ENCODE measurements at places on chromosomes 3 and 15.

- DNase-seq, result no peak
Observed at GRCh38 chr3:79898907-79899306, 131.1 kb upstream of the ROBO1 start.

GRCh38 chr3:122415104-122415744 is 638 bp downstream of the WDR5B start:
- DNase-seq, result no peak

DNA sequence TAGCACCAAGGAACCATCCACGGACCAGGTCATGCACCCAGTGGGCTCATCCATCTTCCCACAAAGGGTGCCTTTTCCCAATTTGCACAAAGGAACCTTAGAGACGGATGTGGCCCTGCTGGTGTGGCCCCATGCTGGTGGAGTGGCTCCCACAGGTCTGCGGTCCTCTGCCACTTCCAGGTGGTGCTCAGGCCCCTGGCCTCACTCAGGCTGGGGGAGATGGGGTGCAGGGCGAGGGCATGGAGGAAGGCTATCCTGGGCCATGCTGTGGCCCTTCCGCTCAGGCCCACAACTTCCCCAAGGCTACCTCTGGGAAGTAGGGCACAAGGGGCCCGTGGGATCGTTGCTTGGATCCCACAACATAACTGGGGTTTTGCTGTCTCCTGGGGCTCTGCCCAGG is 5.2 kb upstream of the SYNM start:
- no peak for DNase-seq

- DNase-seq, result no peak
Observed at GRCh38 chr3:8164145-8164544, 337.5 kb upstream of the LMCD1 start.

- no peak for DNase-seq
Observed at GRCh38 chr3:197339841-197340520, 41.6 kb upstream of the DLG1 start.

GRCh38 chr15:25339431-25339830 is 99.4 kb downstream of the UBE3A start:
- no peak for DNase-seq

DNA sequence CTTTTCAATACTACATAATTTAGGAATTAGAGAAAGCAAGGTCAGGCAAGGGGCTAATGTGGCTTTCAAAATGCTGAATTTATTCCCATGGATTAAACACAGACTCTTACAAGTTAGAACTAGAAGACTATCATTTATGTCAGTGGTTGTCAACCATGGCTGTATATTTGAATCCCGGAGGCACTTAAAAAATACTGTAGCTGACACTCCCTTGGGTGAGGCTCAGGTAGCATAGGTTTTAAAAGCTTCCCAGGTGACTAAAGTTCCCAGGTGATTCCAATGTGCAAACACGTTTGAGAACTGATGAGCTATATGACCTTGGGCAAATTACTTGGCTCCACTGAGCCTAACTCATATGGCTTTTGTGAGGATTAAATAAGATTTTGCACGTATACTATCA is 29.6 kb downstream of the AAGAB start:
- no peak for DNase-seq

DNA sequence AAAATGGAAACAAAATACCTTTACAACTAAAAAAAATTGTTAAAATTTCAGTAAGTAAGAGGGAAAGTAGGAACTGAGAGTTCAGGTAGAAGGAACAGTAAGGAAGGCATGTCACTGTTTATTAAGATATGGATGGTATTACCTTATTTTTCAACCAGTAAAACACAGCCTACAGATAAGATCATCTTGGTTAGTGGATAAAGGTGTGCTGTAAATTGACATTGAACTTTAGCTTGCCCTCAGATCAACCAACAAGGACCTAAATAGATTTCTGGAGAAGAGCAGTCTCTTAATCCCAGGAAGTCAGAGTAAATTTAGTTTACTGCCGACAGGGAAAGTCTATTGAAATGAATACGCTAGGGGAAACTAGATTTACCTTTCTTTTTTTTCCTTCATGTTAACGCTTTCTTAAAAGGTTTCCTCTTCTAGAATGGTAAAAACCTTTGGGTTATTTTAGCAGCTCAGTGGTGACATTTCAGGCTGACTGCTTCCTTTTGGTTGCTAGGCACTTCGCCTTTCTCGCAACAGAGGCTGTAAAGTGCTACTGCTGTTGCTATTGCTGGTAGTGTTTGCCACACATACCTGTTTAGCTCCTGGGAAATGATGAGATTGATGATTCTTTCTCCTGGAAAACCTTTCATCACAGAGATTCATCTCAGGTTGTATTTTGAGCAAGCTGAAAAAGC is 12.9 kb downstream of the DZIP3 start:
- DNase-seq, result no peak

- DNase-seq, result no peak
Observed at GRCh38 chr3:184514171-184514490, 47.5 kb upstream of the EPHB3 start.

GRCh38 chr3:27613846-27614500 is 108.2 kb downstream of the EOMES start:
- no peak for DNase-seq

DNA sequence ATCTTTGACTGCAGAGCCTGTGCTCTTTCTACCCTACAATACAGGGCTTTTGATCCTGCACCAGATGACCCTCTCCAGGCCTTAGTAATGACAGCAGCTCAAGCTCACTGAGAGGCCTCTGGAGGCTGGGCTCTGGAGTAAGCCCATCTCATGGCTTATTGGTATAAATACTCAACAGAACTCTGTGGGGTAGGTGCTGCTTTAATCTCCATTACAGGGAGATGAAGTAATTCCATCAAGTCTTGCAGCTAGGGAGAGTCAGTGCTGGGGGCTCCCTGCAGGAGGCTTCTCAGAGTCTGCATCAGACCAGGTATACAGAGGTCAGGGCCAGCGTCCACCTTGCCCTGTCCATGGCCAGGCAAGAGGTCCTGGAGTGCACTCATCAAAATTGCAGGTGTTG is 89.2 kb upstream of the SLC6A11 start:
- no peak for DNase-seq

GRCh38 chr15:52790941-52791751 is 1.0 kb upstream of the ONECUT1 start:
- DNase-seq, result no peak

GRCh38 chr3:19173945-19174344 is 25.6 kb downstream of the KCNH8 start:
- no peak for DNase-seq

- no peak for DNase-seq
Observed at GRCh38 chr3:177596248-177596815, 399.1 kb upstream of the TBL1XR1 start.

- no peak for DNase-seq
Observed at GRCh38 chr3:105402287-105402801, 35.6 kb downstream of the ALCAM start.

DNA sequence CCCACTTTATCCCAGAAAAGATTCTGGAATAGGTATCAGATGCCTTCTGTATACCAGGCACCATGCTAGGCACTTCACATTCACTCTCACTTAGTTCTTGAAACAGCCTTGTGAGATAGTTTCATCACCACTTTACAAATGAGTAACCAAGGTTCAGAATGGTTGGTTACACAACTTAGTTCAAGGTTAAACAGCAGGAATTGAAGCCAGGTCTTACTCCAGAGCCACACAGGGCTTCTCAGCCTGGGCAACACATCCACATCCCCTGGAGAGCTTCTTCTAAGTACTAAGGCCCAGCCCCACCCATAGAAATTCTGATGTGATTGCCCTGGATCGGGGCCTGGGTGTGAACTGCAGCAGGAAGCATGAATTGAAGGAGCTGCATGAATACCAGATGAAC is 18.6 kb downstream of the WHAMM start:
- DNase-seq, result no peak

DNA sequence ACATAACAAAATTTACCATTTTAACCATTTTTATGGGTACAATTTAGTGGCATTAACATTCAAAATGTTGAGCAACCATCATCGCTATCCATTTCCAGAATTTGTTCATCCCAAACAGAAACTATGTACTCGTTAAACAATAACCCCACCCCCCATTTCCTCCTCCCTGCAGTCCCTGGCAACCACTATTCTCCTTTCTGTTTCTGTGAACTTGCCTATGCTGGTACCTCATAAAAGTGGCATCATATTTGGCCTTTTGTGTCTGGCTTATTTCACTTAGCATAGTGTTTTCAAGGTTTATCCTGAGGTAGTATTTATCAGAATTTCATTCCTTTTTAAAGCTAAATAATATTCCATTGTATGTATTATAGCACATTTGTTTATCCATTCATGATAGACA is 32.4 kb downstream of the C3orf80 start:
- DNase-seq, result no peak

GRCh38 chr15:51736751-51737521 is 519 bp downstream of the LYSMD2 start:
- peak; percentile 25 for DNase-seq
